Stimulated activated CD4-positive, alpha-beta T cell treated with anti-CD3 and anti-CD28 coated beads, Interleukin-12 subunit alpha, Interleukin-12 subunit beta, amount 100 ng/mL, for 48 hours (primary cell): ENCODE measurements at places on chromosomes 4 and X.

GRCh38 chr4:48403779-48404178 is 62.5 kb downstream of the SLAIN2 start:
- DNase-seq: no peak

- no peak for DNase-seq
These were observed 142.7 kb downstream of the NPNT start for GRCh38 chr4:106038012-106038411.

DNA sequence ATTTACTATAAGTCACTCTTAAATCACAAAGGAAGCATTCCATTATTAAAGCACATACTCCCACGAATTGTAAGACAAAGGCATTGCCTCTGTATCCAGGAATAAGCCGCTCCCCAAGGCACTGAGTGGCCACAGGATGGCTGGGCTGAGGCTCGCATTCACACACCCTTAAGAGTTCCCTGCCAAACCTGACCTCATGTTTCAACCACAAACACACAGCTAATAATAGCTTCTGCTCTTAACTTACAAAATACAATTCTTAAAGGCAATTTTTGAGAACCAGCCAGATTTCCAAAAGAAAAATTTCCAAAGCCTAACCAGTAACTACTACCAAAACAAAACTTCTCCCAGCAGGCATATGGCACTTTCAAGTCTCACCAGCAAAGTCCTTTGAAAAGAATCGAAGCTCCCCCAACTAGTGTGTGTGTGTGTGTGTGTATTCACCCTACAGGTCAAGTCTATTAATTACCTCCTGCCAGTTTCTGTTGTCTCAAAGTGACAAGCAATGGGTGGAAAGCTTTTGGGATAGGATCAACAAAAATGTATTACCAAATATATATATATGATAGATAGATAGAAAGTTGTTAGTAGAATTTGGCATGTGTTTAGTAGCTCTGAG is 36.0 kb downstream of the ARHGAP6 start:
- DNase-seq: no peak

DNA sequence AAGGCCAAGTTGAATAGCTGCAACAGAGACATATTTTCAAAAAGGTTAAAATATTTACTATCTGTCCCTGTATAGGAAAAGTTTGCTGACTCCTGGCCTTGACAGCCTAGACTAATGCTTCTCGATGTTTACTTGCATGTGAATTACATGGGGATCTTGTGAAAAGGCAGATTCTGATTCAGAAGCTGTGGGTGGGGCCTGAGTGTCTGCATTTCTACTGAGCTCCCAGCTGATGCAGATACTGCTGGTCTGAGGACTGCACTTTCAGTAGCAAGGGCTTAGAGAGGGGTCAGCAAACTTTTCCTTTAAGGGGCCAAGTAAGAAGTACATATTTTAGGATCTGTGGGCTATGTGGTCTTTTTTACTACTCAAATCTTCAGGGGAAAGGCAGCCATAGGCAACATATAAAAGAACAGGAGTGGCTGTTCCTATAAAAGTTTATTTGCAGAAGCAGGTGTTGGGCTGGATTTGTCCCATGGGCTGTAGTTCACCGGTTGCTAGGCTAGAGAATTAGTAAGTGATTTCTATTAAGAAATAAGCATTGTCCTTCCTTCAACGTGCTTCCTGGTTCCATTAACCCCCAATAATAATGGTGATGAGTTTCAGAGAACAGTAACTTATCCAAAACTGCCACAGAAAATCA is 97.2 kb upstream of the PDE5A start:
- no peak for DNase-seq

GRCh38 chr4:103892586-103892985 is 172.8 kb upstream of the TACR3 start:
- DNase-seq: no peak

DNA sequence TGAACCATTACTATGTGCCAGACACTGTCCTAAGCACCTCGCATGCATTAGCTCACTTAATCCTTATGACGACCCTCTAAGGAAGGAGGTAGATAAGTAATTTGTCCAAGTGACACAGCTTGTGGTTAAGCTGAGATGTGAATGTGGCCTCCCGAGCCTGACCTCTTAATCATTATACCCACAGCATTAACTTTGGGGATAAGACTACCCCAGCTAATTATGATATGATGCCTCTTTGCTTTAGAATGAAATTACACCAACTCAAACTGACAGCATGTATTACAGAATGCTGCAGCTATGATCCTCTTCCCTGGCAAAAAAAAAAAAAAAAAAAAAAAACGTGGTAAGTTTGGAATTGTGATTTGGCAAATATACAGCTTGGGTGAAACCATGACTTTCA is 53.5 kb downstream of the APBB2 start:
- no peak for DNase-seq

- DNase-seq: no peak
These were observed 12.5 kb downstream of the L1CAM start for GRCh38 chrX:153873282-153874084.

DNA sequence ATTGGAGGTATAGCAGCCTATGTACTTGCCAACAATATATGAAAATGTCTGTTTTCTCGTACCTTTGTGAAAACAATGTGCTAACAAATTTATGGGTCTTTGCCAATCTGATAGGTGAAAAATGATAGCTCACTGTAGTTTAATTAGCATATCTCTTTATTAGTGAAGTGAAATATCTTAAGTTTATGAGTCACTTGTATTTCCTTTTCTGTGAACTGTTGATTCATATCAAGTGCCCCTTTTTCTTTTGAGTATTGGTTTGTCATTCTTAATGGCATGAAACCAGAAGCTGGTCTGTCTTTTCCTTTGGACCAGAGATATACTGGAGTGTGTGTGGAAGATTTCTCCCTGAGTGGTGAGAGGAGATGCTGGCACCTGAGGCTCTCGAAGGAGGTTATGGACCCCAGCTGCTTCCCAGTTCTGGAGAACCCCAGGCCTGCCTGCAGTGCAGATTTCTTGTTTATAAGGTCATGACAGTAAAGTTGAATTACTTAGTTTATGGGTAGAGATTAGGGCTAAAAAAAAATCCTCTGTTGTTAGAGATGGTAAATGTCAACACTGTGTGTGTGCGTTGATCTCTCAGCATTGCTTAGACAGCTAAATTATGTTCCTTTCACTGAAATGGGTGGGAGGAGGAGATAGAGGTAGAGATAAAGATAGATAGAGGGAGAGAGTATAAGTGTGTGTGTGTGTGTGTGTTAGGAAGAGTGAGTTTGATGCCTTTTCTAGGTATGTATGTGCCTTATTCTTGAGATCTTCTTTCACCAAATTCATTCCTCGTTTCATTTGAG is 89.9 kb downstream of the REPS2 start:
- DNase-seq: no peak

- no peak for DNase-seq
These were observed 136.8 kb downstream of the CHRNA9 start for GRCh38 chr4:40471923-40472322.

DNA sequence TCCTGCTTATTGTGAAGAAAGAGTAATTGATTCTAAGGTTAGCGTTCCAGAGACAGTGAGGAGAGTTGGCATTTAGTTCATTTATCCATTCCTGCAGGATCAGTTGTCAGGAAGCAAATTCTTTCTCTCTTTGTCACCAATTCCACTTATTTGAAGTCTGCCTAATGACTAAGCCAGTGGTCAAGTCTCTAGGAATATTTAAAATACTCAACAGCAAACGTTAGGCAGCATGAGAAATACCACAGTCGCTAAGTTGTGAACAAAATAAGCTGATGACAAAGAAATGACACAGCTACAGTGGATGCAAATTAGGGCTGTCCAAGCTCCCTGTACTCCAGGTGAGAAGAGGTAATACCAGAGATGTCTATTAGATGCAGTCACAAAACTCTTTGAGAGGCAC is 6.6 kb upstream of the MAGEB17 start:
- DNase-seq: no peak

DNA sequence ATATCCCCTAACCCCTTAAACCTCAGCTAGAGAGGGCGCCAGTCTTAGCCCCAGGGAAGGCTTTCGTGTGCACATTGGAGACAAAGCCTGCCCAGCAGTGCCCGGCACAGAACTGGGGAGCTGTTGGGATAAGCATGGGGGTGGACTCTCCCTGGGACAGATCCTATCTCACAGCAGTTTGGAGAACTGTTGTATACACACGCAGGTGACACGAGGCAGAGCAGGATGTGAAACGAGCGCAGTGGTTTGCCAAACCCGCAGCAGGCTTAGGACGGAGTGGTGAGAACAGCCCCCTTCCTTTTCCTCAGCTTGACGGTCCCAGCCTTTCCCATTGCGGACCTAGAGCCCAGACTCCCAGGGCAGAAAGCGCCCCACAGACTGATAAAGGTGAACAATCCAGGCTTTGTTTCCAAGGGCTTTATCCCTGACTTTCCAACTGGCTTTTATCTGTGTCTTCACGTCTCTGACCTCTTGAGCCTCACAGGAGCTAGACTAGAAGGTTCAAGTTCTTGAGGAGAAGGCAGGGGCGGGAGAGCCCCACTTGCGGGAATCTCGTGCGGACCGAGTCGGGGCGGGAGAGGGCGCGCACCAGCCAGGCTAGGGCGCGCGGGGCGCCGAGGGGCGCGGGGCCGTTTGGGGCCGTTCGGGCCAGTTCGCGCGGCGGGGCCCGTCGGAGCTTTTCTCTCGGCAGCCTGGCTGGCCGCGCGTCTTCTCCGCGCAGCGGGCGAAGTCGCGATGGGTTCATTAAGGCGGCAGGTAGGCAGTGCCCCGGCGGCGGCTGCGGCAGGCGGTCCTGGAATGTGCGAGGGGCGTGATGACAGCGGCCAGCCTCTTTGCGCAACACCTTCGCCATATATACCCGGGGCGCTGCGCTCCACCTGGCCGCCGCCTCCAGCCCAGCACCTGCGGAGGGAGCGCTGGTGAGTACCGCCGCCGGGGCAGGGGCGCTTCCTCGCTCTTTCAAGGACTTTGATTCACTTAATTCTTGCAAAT is at the start of gene SLC34A2:
Gene SLC34A2 (plus strand): TSS at position 881 of the 993 bp plus-strand sequence. CDS start 6,650 bp downstream, outside the sequence.
- no peak for DNase-seq
